ENCODE measurements at places on chromosomes 4 and X.

- peak; percentile 18 for DNase-seq
These were observed at the start of gene OPHN1 for GRCh38 chrX:68433155-68433980. Gene OPHN1 (minus strand): TSS chrX:68433495. CDS start chrX:68433020, 475 bp downstream.

DNA sequence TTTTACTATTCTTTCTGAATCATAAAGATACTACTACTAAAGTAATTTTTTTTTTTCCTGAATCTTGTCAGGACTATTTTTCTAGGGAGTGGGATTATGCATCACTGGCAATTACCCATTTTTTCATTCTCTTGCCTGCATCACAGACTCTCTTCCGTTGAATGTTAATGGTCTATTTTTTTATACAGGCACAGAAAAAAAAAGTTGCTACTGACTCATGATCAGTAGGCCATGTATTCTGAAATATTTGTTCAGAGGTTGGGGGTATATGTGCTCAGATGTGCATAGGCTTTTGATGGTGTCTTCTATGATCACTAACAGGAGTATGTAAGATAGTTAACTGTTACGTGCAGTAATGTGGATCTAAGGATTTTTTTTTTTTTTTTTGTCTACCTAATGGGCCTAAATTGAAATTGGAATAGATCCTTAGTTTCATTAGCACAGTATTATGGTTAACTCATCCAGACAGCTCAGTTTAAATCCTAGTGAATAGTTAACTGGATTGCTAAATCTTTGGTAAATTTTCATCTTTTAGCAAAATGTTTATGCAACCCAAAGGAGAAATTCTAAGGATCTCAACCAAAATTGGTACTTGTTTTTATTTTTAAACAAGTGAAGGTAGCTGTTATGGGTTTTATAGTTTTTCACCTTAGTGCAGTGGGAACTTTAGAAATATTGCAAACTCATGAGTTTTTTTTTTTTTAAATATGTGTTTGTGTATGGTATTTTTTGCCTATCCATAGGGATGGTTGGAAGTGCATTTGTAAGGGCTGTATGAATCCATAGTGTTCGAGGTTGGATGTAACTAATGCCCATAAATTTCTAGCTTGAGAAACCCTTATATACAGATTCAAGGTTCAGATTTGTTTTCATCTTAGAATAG is 12.1 kb downstream of the BMP2K start:
- DNase-seq = no peak

DNA sequence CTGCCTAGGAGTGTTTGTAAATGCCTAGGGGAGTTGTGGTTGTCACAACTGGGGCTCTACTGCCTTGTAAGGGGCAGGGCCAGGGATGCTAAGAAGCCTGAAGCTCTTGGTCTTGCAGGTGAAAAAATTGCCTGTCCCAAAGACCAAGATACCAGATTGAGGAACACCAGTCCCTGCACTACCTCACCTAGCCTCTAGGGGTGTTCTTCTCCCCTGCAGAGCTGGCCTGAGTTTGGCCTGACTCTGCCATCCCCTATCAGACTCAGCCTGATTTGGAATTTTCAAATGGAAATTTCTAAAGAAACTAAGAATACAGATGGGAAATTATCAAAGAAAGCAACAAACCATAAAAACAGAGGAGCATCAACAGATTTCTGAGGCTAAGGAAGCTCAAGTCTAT is 90.4 kb downstream of the ZC4H2 start:
- DNase-seq = peak; percentile 8

GRCh38 chr4:157996061-157997028 is 176.5 kb downstream of the GASK1B start:
- DNase-seq = no peak

DNA sequence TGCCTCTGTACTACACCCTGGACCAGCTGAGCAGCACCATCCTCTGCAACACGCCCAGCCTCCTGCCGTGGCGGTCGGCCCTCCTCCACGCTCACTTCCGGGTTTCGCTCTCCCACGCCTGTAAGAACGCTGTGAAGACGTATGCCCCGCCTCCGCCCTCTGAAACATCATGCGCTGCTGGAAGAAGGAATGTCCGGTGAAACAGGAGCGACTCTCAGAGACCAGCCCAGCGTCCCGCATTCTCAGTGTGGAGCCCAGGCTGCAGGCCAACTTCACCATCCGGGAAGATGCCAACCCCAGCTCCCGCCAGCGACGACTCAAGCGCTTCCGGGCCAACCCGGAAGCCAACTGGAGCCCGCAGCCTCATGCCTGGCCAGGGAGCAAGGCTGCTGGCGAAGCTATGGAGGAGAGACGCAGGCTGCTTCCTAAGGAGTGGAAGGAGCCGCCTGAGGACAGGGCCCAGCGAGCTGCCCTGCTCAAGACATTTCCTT is 186.1 kb upstream of the SLITRK2 start:
- DNase-seq = no peak

- DNase-seq = no peak
These were observed 199.1 kb upstream of the NPY2R start for GRCh38 chr4:155009288-155009687.

DNA sequence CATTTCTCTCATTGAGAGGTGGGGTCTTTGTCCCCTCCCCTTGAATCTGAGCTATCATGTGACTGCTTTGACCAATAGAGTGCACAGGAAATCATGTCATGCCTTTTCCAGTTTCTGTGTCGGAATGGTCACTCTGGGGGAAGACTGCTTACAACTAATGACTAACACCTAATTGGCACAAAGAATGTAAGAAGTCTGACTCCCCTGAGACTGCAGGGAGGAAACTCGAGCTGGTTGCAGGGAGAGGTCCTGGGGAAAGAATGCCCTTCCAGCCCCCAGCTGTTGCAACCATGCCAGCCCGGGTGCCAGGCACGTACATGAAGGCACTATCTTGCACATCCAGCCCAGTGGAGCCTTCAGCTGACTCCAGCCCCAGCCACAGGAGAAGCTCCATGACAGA is 254.2 kb downstream of the DHX15 start:
- DNase-seq = no peak
